Skin of body (tissue), 3 donors: ENCODE measurements at places on chromosomes 12 and 14. TPM values are rescaled to one million over a fixed set of nuclear protein-coding genes. Genes with fewer than 3 reads are reported as not detected.

GRCh38 chr12:129861951-129862350 lies 41.9 kb downstream of the TMEM132D start:
- DNase-seq, result no peak

DNA sequence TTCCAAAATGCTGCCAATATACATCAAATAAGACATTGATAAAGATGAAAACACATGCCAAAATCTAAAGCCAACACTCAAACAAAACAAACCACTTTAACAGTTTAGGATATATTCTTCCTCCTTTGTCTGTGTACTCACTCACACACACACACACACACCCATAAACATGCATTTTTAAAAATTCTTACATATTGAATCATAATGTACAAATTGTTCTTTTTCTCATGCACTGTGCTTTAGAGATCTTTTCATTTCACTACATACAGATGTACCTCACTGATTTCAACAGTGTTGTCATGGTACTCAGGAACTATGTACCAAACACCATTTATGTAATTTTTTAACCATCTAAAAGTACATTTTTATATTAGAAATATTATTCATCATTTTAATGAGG lies 9.5 kb upstream of the RERG start:
- no peak for DNase-seq

Gene ZC2HC1C
- total RNA-seq, result 0.59 TPM

DNA sequence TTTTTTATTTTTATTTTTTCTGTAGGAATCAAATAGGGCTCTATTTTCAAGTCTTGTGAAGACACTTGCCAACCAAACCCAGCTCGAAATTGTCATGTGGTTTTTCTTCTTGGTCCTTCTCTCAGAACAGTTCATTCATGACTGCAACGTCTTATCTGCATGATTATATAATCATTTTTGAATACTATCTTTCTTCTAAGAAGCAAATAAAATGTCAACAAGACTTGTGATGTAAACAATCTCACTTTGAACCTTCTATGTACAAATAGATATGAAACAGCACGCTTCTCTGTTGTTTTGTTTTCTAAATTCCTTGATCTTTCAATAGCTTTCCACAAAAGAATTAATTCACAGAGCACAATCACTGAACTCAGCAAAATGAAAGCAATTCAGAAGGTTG lies 320.7 kb downstream of the SOX5 start:
- no peak for DNase-seq

DNA sequence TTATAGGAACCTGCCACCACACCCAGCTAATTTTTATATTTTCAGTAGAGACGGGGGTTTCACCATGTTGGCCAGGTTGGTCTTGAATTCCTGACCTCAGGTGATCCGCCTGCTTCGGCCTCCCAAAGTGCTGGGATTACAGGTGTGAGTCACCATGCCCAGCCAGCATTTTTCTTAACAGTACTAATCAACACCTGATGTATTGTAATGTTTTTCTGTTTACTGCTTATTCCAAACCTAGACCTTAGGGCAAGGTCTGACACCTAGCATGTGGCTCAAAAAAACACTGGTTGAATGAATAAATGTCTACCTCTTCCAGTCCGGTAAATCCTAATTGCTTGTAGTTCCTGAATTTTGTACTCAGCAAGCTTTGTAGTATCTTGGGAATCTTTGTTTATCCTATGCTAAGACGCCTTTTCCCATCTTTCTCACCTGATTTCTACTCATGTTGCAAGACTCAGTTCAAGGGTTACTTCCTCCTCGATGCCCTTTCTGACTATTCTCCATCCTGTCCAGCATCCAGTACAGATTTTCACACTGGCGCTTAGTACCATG lies 2.8 kb downstream of the PAN2 start:
- no peak for DNase-seq

Gene LEMD3
- 37.9 TPM for total RNA-seq

GRCh38 chr14:72928872-72929271 lies 2.6 kb downstream of the DCAF4 start:
- DNase-seq, result no peak

GRCh38 chr12:74732164-74732784 lies 194.6 kb downstream of the ATXN7L3B start:
- no peak for DNase-seq

Gene MUCL1
- total RNA-seq, result 90.0 TPM

DNA sequence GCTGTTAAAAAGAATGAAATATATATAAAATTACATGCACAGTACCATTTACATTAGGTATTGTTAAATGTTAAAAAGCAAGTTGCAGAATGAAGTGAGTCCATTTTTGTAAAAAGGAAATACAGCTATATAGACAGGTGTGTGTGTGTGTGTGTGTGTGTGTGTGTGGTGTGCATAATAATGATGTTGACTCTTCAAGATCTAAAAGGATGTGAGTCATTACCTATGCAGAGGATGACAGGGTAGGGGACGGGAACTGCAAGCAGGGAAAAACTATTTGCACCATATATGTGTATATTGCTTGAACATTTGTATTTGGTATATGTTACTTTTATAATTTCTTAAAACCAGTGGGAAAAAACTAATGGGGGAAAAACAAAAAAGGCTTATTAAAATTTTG lies 3.1 kb downstream of the C14orf39 start:
- no peak for DNase-seq
